ENCODE measurements at places on chromosomes 7 and 10. TPM values are rescaled to one million over a fixed set of nuclear protein-coding genes. Genes with fewer than 3 reads are reported as not detected.

GRCh38 chr10:104322416-104322782 is 15.9 kb downstream of the ITPRIP start:
- DNase-seq: no peak

GRCh38 chr7:26625286-26625685 is 239.1 kb downstream of the SKAP2 start:
- DNase-seq: no peak

Gene CACNA2D1
- total RNA-seq: 113 TPM

Gene CALML3
- not detected for total RNA-seq

Measured in heart left ventricle (tissue), 16 donors.